ENCODE measurements at places on chromosomes 1 and 21.

GRCh38 chr1:220056374-220056773 lies 10.1 kb upstream of the EPRS1 start:
- no peak for DNase-seq

DNA sequence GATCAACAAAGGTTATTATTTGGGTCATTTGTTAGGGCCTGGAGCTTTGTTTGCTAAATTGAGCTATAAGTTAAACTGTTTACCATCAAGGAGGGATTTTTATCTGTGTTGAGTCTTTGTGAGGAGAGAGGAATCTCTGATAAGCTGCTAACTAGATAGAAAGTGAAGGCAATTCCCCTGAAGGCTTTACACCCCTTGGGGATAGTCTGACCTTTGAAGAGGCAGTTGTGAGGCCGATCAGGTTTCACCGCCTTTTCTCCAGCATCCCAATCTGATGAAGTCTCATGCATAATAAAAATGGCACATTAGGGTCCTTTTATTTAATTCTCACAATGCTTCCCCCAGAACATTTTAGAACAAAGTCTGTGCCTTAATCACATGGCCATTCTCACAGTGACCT lies 21.8 kb downstream of the C1orf21 start:
- DNase-seq = no peak

- no peak for DNase-seq
Observed at GRCh38 chr21:40562242-40563002, 284.5 kb downstream of the DSCAM start.

DNA sequence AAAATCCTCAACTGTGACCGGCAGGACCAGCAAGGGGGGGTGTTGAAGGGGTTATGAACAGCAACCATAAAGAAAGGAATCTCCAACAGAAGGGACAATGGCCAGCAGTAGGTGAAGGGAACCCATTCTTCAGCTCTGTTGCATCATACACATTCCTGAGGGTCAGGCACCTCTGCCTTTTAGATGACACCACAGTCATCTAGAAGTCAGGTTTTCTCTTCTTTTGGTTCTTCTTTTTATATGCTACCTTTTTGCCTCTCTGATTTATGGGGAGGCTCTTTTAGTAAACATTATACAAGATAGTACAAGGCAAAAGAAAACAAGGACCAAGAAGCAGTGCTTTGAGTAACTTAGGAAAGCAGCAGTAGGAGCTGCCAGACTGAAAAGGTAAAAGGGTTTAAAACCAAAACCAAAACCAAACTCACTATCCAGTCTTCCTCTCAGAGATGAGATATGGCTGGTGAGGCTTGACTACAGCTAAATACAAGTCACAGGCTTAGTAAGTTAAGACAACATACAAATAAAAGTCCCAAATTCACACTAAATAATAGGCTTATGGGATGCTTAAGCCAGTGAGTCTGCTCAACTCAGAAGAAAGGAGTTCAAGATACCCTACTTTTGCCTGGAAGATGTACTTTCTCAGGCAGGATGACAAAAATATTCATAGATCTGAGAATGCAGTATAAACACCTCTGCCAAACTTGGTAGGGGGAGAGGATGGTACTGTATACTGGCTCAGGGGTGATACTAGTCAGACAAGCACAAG lies 4.1 kb downstream of the TEX38 start:
- DNase-seq = no peak

GRCh38 chr21:16079830-16080229 lies 350.0 kb downstream of the USP25 start:
- no peak for DNase-seq

- DNase-seq = peak; percentile 44
Observed at GRCh38 chr1:179080866-179081686, 794 bp upstream of the TOR3A start.

DNA sequence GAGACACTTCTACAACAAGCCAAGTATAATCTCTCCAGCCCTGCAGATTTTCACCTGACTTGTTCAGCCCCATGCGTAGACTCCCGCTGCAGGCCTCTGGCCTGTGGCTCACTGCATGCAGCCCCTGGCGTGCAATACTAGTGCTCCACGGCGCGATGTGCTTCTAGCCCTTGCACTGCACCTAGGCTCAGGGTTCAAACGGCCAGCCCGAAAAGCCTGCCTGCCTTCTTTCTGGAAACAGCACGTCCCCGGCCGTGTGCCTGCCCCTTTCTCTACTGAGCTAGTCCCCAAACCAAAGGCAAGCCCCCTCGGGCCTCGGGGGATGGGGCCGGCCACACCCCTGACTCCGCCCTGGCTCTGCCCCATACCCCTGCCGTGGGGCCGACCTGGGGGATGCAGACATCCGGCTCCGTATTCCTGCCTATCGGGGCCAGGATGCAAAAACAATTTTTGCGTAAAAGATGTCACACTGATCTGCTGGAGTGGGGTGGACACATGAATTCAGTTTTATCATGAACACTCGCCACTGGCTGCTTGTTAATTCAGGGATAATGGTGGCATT lies 26.3 kb upstream of the TRAPPC10 start:
- DNase-seq = no peak

DNA sequence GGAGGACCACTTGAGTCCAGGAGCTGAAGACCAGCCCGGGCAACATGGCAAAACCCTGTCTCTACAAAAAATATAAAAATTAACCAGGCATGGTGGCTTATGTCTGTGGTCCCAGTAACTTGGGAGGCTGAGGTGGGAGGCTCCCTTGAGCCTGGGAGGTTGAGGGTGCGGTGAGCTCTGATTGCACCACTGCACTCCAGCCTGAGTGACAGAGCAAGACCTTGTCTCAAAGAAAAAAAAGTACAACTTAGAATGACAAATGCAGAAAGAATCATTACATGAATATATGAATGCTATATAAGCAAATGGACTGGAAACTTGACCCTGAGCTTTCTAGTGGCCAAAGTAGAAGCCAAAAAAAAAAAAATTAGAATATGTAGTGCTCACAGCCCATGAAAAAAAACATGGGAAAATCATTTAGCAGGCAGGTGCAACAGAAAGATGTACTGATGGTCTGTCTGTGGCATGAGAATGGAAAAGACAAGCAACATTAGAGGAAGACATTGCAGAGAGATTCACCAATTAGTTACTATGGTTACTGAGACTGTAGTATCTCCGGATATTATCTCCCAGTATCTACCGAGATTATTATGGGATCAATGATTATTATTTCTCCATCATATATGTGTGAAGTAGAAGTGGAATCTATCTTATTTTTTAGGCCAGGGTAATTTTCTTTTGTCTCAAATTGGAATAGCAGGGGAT lies 19.2 kb downstream of the ELAPOR1 start:
- DNase-seq = no peak

GRCh38 chr1:92244376-92244775 lies 26.7 kb downstream of the C1orf146 start:
- no peak for DNase-seq

DNA sequence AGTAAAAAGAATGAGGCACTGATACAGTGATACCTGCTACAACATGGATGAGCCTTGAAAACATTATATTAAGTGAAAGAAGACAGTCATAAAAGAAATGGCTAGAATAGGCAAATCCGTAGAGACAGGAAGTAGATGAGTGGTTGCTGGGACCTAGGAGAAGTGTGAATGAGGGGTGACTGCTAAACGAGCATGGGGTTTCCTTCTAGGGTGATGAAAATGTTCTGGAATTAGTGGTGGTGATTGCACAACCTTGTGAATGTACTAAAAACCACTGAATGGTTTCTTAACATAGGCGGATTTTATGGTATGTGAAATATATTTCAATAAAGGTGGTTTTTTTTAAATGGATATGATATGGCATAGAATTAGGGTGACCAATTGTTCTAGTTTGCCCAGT lies 12.6 kb upstream of the SERINC2 start:
- DNase-seq = no peak

- DNase-seq = no peak
Observed at GRCh38 chr1:19153169-19153568, 56.9 kb downstream of the UBR4 start.

GRCh38 chr21:36097427-36098181 lies 27.8 kb downstream of the CBR1 start:
- DNase-seq = no peak
